ENCODE measurements at places on chromosomes 4 and X. TPM values are rescaled to one million over a fixed set of nuclear protein-coding genes. Genes with fewer than 3 reads are reported as not detected.

GRCh38 chrX:96170626-96171025, 514.0 kb upstream of the DIAPH2 start:
- H3K4me1 ChIP-seq = no peaks in the 10 kb centered on the region
- H3K4me3 ChIP-seq = no peak overlapping the region
- H3K27ac ChIP-seq = no peak overlapping the region
- no peaks in the 10 kb centered on the region for H3K36me3 ChIP-seq

The KCTD8 gene
- 0.47 TPM for total RNA-seq

The SPON2 gene
- 71.3 TPM for total RNA-seq

The DGKK gene
- total RNA-seq = not detected

The PQBP1 gene
- total RNA-seq = 89.8 TPM

DNA sequence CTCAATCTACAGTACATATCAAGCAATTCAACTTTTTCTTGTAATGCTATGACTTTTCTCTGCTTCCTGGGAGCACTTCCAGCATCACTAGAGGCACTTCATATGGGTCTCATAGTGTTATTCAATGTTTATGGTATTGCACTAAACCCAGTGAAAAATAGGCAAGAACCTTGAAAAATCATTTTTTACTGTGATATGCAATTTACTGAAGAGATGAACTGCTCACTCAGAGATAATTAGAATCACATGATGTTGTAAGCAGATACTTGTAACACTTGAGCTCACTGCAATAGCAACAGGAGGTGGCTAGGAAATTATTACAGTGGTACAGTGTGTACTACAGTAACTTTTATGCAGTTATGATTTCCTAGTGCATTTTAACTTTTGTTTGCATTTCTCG, 93.3 kb downstream of the RASGEF1B start:
- H3K36me3 ChIP-seq = no peaks in the 10 kb centered on the region
- no peaks in the 10 kb centered on the region for H3K4me1 ChIP-seq
- H3K27me3 ChIP-seq = peaks cover 12% of the 10 kb centered on the region
- H3K4me3 ChIP-seq = no peak overlapping the region
- H3K27ac ChIP-seq = no peak overlapping the region
- DNase-seq = no peak

DNA sequence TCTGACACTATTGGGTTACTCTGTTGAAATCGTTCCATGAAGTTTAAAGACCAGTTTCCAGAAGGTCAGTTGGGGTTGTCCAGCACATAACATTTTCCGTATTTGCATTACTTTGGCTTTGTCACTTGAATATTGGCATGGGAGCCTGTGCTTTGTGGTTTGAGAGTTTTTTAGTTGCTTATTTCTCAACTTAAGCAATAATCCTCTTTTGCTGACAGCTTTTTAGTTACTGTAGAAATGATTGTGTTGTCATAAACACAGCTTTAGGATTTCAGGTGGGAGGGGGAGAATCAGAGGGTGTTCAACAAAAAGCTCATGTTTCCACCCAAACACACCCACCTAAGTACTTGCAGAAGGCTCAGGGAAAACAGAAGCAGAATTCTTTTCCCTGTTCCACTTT, 210.7 kb upstream of the TLL1 start:
- H3K27me3 ChIP-seq = no peaks in the 10 kb centered on the region
- no peak for DNase-seq
- no peaks in the 10 kb centered on the region for H3K4me1 ChIP-seq
- no peaks in the 10 kb centered on the region for H3K36me3 ChIP-seq
- no peak overlapping the region for H3K4me3 ChIP-seq
- no peak overlapping the region for H3K27ac ChIP-seq

GRCh38 chrX:123186801-123187200, 2.7 kb downstream of the GRIA3 start:
- no peak overlapping the region for H3K27ac ChIP-seq
- H3K27me3 ChIP-seq = no peaks in the 10 kb centered on the region
- no peaks in the 10 kb centered on the region for H3K4me1 ChIP-seq
- no peaks in the 10 kb centered on the region for H3K36me3 ChIP-seq

The TMEM31 gene
- not detected for total RNA-seq

DNA sequence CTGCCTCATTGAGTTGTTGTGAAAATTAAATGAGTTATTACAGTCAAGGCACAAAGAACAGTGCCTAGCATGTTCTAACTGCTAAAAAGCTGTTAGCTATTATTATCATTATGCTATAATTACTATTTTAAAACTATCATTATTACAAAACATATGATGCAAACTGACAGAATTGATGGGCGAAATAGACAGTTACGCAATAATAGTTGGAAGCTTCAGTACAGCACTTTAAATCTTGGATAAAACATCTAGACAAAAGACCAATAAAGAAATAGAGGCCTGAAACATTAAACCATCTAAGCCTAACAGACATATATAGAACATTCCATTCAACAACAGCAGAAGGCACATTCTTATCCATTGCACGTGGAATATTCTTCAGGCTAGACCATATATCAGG, 73.0 kb downstream of the TAB3 start:
- peaks cover 15% of the 10 kb centered on the region for H3K27me3 ChIP-seq
- DNase-seq = no peak
- no peaks in the 10 kb centered on the region for H3K36me3 ChIP-seq
- H3K4me1 ChIP-seq = no peaks in the 10 kb centered on the region

- H3K4me1 ChIP-seq = no peaks in the 10 kb centered on the region
- H3K36me3 ChIP-seq = no peaks in the 10 kb centered on the region
- no peak for DNase-seq
- no peak overlapping the region for H3K27ac ChIP-seq
- no peak overlapping the region for H3K4me3 ChIP-seq
These were observed 416.1 kb upstream of the FTHL17 start for GRCh38 chrX:31487951-31488350.

GRCh38 chrX:147757750-147758149, 154.0 kb upstream of the FMR1 start:
- H3K4me3 ChIP-seq = no peak overlapping the region
- no peaks in the 10 kb centered on the region for H3K27me3 ChIP-seq
- no peaks in the 10 kb centered on the region for H3K4me1 ChIP-seq
- H3K27ac ChIP-seq = no peak overlapping the region
- DNase-seq = no peak

DNA sequence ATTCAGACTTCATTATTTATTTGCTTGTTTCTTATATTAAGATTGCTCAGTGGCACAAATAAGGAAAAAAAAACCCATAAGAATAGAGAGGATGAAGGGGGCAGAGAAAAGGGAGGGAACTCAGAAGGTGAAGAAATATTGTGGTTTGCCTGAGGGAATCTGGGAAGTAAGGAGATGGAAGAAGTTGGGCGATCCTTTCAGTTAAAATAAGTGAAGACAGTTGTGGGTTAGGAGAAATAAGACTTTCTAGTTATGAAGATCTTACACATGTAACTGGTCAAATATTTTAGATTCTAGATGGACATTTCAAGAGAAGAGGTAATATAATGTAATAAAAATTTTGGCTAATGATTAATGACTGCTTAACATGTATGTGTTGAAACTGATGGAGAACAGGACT, 138.7 kb upstream of the LIMCH1 start:
- H3K27ac ChIP-seq = no peak overlapping the region
- no peak for DNase-seq
- peaks cover 16% of the 10 kb centered on the region for H3K4me1 ChIP-seq
- H3K36me3 ChIP-seq = no peaks in the 10 kb centered on the region
- H3K4me3 ChIP-seq = no peak overlapping the region
- no peaks in the 10 kb centered on the region for H3K27me3 ChIP-seq

The SPANXN4 gene
- not detected for total RNA-seq

- no peak for DNase-seq
- H3K27me3 ChIP-seq = no peaks in the 10 kb centered on the region
- H3K4me1 ChIP-seq = no peaks in the 10 kb centered on the region
- no peak overlapping the region for H3K4me3 ChIP-seq
- H3K27ac ChIP-seq = no peak overlapping the region
- no peaks in the 10 kb centered on the region for H3K36me3 ChIP-seq
These were observed 163.9 kb downstream of the HS3ST1 start for GRCh38 chr4:11264841-11265240.

DNA sequence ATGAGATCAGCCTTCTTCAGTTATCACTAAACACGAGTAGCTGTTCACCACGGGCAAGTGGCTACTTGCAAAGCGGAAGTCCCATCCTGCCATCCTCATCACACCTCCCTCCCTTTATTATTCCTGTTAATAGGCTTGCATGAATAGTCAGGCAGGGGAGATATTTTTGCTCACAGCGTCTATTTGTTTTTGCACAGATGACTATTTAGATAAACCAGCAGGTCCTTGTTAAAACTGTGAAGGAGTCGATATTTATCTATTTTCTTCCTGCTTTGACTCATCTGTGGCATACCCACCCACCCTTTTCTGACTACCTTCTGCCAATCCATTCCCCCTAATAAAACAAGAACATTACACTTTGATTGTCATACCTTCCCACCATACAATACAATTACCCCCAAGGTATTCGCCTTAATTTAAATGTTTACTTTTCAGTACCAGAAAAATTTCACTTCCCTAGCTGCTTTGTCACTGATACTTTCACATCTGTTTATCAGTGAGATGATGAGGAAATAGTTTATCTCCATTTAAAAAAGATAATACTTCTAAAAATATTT, 96.6 kb upstream of the BANK1 start:
- DNase-seq = no peak
- H3K27me3 ChIP-seq = no peaks in the 10 kb centered on the region
- no peak overlapping the region for H3K4me3 ChIP-seq

DNA sequence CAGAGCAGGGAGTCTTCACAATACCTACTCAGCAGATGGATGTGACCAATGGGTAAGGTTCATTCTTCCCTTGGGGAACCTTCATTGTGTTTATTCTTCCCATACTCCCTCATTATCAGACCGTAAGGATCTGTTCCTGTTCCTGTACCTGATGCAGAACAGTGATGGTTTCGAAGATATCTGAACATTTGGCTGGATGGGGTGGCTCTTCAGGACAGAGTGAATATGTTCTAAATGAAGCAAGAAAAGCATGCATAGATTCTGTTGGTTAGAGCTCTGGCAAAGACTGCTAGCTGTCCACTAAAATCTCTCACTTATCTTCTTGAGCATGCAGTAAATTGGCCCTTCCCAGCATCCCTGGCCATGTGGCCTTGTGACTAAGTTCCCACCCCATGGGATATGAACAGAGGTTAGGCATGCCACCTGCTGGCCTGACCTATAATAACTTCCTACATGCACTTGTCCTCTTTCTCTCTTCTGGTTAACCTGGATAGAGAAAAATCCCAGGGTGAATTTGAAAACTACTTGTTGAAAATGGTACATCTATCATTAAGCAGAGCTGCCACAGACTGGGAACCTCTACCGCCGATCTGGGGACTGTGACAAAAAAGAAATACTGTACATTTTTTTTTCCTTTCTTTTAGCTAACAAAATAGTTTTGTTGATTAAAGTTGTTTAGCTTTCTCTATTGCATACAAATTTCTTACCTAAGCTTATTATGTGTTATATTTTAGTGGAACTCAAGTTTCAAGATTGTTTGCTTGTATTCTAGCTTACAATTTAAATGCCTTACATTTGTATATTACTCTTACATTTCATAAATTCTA, 60.0 kb upstream of the BANK1 start:
- H3K27ac ChIP-seq = no peak overlapping the region
- H3K36me3 ChIP-seq = no peaks in the 10 kb centered on the region
- no peaks in the 10 kb centered on the region for H3K4me1 ChIP-seq
- H3K27me3 ChIP-seq = no peaks in the 10 kb centered on the region
